ENCODE measurements at places on chromosomes 5 and 9.

GRCh38 chr9:15289603-15290002, 17.4 kb downstream of the TTC39B start:
- DNase-seq, result no peak

GRCh38 chr5:39599721-39600431, 175.1 kb upstream of the DAB2 start:
- no peak for DNase-seq

- DNase-seq, result peak; percentile 55
Measured at GRCh38 chr5:138945421-138946240, 70.5 kb upstream of the LRRTM2 start.

DNA sequence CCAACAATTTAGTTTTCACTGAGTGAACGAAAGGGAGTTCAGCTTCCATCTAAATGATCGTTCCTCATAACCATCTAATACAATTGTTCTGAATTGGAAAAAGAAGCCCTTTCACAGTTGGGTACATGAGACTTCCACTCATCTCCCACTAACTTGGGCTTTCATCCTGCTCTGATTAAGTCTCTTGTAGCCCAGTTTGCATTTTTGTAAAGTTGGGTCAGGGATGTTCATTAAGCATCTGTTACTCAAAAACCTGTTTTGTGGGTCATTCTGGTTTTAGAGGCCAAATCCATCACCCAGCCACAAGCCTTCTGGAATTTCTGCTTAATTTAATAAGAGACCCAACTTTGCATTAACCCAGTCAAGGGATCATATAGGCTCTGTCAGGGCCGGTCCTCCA, 385.3 kb downstream of the BNC2 start:
- no peak for DNase-seq

DNA sequence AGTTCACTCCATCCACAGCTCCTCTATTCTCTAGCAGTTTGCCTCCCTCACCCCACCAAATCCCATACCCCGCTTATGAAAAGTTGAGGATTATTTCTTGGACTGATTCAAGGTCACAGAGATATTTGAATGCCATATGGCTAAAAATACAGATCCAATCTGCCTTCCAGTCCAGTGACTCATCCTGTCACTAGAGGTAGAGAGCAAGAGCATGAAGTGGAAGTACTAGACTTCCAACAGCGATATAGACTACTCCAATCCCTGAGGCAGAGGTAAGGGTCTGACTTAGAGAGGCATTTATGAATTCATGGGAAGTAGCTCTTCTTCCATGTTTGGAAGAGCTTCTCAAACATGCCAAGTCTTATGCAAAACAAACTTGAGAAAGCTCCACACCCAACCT, 72.4 kb upstream of the CCL21 start:
- DNase-seq, result no peak

DNA sequence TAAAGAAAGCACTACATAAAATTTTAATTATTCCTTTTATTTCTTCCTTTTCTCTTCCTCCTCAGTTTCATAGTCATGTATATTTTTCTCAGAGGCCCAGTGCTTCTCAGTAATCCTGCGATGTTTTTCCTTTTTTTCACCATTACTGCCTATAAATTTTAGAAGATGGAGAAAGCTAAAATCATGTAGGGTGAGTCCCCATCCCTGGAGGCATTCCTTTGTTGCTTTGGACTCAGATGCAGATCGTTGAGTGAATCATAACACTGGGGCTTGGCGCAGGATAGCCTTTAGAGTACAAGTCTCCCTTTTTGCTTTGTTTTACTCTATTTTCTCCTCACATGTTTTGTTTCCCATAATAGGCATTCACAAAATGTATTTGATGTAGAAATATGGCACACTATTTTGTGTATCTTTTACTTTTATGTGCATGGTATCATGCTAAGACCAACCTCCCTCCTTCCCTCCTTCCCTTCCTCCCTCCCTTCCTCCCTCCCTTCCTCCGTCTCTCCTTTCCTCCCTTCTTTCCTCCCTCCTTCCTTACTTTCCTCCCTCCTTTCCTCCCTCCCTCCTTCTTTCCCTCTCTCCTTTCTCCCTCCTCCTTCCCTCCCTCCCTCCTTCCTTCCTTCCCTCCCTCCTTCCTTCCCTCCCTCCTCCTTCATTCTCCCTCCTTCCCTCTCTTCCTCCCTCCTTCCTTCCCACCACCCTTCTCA, 72.4 kb downstream of the NUDT12 start:
- DNase-seq, result no peak

- no peak for DNase-seq
Measured at GRCh38 chr9:70058569-70059116, 15.0 kb downstream of the MAMDC2 start.

- no peak for DNase-seq
Measured at GRCh38 chr5:172533399-172534228, 79.3 kb upstream of the SH3PXD2B start.

DNA sequence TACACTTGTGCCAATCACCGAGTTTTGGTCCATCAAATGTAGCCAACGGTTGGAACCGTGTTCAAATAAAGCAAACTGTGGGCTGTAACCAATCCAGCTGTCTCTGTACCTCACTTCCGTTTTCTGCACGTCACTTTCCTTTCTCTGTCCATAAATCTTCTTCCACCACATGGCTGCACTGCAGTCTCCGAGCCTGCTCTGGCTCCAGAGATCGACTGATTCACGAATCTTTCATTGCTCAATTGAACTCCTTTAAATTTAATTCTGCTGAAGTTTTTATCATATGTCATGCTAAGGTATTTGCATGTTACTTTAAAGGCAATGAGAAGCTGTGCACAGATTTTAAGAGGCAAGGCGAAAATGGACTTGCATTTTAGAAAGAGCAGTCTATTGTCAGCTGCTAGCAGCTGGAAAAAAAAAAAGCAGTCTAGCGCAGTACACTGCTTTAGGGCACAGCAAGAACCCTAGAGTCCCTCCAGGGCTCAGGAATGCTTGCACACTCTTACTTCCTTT, 13.2 kb downstream of the TTC39B start:
- no peak for DNase-seq

GRCh38 chr5:96857924-96858323, 18.4 kb upstream of the ERAP2 start:
- no peak for DNase-seq

DNA sequence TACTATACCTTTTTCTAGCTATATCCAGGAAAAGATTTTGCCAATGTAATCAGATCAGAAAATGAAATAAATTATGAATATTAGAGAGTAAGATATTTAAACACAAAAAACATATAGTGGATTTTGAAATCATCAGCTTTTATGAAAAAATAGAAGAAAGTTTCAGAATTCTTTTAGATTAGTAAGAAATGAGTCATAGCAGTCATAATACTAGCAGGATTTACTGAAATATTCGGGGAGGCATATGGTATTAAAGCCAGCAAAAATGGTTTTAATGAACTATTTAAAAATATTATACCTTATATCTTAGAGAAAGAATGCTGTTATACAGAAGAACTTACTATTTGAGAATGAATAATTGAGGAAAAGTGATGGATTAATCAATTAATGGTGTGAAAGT, 303.6 kb upstream of the NUDT12 start:
- no peak for DNase-seq

GRCh38 chr5:14190194-14191164, 47.3 kb downstream of the TRIO start:
- DNase-seq, result no peak

- DNase-seq, result no peak
Measured at GRCh38 chr5:124910354-124911016, 164.0 kb upstream of the ZNF608 start.

DNA sequence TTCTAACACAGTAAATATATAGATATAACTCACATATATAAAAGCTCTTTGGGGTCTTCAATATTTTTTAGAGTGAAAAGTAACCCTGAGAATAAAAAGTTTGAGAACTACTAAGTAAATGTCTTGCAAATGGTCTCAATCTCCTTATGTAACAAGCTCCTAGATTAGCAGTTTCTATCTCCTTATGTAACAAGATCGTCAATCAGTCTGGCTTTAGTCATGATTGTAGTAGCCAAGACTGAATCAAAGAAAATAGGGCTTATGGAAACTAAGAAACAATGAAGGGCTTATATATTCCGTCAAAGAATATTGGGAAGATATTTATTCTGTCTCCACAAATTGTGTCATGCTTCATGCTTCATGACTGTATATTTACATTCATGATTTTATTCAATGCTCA, 22.4 kb upstream of the FREM1 start:
- no peak for DNase-seq

GRCh38 chr9:4886698-4887097, 94.0 kb downstream of the RCL1 start:
- DNase-seq, result no peak

GRCh38 chr5:59758566-59758965, 135.0 kb downstream of the PDE4D start:
- no peak for DNase-seq

- no peak for DNase-seq
Measured at GRCh38 chr5:94863951-94864350, 245.5 kb downstream of the SLF1 start.

DNA sequence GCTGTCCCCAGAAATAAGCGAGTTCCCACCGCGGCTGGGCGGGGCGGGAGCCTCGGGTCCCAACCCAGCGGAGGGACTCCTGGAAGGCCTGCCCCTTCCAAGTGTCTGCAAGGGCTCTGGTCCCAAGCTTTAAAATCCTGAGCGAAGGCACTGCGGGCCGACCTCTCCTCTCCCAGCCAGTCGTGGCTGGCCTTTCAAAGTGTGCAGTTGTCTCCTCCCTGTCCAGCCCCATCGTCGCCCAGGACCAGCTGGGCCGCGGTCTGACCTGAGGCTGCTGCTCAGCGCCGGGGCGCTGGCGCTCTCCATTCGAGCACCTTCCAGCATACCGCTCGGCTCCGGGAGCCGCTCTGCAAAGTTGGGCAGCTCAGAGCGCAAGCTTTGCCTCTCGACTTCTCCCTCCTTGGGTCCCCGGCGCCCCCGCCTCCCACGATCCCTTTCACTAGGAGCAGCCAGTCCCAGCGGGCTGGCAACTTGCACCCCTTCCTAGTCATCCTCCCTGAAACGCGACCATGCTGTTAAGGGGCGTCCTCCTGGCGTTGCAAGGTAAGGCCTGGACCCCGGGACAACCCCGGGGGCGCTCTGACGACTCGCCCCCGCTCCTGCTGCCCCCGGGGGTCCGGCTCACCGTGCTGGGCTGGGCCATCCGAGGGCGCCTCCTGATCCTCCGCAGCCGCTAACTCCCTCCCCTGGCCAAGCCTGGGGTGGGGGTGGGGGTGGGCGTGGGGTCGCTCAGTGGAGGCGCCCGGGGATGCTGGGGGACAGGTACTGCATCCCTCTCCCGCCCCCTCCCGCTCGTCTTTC, at the start of gene MAMDC2:
TSS of gene MAMDC2 (plus strand) at position 160 of the 801 bp plus-strand sequence. CDS start at position 510, 350 bp downstream.
- DNase-seq, result peak; percentile 70

GRCh38 chr5:139276426-139276825, 17.1 kb upstream of the MATR3 start:
- DNase-seq, result no peak

DNA sequence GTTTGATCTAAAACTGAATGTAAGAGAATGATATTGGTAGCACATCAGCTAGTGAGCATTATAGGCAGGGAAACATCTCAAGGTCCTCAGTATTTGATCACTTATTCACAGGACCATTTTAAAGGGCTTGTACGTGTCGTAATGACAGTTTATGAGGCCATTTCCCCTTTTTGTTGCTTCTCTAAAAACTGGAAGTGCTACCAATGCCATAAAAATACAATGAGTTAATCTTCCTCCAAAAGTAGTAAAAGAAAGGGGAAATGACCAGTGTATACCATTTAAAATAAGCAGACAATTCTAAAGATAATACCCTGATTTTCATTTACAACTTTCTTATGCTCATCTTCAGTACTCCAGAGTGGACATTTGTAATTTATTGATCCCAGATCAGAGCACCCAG, 285.8 kb upstream of the PCSK5 start:
- DNase-seq, result no peak

DNA sequence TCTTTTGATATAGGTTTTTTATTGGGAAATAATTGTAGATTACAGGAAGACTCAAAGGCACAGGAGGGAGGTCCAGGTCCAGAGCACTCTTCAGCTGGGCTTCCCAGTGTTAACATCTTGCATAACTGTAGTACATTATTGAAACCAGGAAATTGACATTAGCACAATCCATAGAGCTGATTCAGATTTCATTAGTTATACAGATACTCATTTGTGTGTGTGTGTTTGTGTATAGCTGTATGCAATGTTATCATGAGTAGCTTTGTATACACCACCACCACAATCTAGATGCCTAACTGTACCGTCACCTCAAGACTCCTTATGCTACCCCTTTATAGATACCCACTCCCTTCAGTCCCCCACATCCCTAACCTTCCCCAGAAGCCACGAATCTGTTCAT, 47.9 kb downstream of the SLC36A1 start:
- no peak for DNase-seq

GRCh38 chr9:118829334-118829733, 539.9 kb downstream of the BRINP1 start:
- DNase-seq, result no peak
